Globus pallidus (tissue), 1 donor: ENCODE measurements at places on chromosomes 12 and 14.

DNA sequence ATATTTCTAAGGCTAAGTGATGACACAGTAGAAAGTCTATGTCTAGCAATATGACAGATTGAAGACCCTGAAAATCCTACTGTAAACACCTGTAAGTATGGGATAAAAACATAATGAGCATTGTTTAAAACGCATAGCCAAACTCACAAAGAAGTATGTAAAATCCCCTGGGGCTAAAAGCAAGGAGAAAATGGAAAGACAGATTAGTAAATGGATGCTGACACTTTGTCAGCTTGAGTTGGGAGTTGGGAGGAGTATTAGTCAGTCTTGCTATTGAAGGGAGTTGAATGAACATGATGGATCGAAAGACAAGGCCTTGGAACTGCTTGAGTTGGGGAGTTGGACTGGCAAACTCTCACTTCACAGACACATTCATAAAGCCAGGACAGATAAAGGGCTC lies 79.0 kb upstream of the PRKD1 start:
- DNase-seq: no peak

GRCh38 chr14:59771577-59771976 lies 99.0 kb downstream of the RTN1 start:
- no peak for DNase-seq

DNA sequence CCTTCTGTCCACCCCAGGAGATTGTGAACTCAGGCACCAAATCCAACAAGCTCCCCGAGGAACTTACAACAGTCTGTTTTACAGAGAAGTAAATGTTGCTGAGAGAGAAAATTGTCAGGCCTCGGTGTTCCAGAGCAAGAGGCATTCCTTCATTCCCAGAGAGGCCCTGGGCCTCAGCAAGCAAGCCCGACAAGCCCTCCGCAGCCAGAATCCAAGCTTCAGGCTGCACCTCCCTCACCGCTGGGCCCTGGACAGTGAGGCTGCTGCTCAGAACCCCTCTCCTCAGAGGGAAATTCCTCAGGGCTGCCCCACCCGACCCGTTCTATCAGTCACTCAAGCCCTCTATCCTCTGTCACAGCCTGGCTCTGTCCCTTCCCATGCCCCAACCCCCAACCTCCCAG lies 56.4 kb downstream of the ZFP36L1 start:
- no peak for DNase-seq

DNA sequence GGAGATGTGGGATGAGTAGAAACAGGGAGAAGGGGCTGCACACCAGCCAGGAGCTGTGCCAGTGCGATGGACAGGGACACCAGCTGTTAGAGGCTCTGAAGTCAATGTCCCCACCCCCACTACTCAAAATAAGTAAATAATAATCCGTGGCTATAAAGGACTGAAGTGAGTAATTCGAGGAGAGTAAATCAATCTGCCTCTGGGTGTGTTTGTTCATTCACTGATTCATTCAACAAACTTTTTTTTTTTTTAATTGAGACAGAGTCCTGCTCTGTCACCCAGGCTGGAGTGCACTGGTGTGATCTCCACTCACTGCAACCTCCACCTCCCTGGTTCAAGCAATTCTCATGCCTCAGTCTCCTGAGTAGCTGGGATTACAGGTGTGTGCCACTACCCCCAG lies 363.6 kb downstream of the TMEM132D start:
- DNase-seq: no peak

DNA sequence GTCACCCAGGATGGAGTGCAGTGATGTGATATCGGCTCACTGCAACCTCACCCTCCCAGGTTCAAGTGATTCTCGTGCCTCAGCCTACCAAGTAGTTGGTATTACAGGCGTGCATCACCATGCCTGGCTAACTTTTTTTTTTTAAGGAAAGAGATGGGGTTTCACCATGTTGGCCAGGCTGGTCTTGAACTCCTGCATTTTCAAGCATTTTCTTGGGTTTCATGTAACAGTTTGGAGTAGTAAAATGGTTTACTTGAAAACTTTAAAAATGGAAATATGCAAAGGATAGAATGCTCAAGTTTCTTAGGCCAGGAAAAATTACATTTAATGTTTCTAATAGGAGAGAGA lies 63.3 kb downstream of the FOXN3 start:
- DNase-seq: no peak

- DNase-seq: no peak
Observed at GRCh38 chr12:120529641-120530417, 871 bp upstream of the COQ5 start.

- no peak for DNase-seq
Observed at GRCh38 chr14:104141621-104142091, 3.3 kb downstream of the KIF26A start.

DNA sequence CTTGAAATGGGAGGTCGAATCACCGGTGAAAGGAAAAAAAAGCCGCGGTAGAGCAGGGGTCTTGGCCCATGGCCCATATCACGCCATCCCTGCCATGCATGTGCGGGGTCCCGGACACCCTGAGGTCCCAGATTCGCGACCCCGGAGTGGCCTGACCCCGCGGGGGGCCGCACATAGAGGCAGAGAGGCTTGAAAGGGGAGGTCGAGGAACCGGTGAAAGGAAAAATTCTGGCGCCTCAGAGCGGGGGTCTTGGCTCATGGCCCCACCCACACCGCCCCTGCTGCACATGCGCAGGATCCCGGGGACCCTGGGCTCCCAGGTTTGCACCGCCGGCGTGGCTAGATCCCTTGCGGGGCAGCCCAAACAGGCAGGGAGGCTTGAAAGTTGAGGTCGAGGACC lies 319.8 kb downstream of the ALG10 start:
- DNase-seq: no peak

DNA sequence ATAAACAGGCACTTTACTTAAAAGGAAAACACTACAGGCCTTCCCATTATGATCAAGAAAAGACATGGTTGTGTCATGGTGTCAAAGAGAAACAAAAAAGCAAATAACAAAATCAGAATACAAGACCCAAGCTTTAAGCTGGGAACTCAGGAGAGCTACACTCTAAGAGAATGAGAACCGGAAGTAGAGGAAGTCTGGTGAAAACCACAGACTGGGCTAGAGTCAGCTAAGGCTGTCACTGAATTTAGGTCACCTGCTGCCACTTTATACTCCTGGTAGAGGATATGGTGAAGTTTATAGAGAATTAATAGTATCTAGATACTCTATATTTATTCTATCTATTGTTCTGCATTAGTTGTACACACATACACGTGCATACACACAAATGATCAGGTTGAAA lies 971.7 kb downstream of the FLRT2 start:
- no peak for DNase-seq

DNA sequence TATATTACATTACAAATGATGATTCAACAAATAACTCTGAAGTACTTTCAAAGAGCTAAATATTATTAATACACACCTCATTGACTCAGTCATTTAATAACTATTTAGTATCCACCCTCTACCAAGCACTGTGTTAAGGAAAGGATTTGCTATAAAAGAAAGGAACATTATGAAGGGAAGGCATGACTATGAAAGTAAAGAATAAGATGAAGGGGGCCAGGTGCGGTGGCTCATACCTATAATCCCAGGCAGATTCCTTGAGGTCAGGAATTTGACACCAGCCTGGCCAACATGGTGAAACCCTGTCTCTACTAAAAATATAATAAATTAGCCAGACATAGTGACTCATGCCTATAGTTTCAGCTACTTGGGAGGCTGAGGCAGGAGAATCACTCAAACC lies 107.9 kb downstream of the PLCZ1 start:
- no peak for DNase-seq
